Amygdala (tissue), 56 donors: ENCODE measurements at places on chromosomes 7 and 10.

- no peak for DNase-seq
Observed at GRCh38 chr7:142835487-142835886, 19.4 kb upstream of the EPHB6 start.

GRCh38 chr10:87503886-87504285, 807 bp upstream of the MINPP1 start:
- no peak for DNase-seq

GRCh38 chr10:60778971-60779796, 906 bp downstream of the CDK1 start:
- DNase-seq: no peak

GRCh38 chr10:102650655-102651454, 6.6 kb downstream of the TRIM8 start:
- DNase-seq: no peak

- no peak for DNase-seq
Observed at GRCh38 chr10:61992671-61993668, 91.5 kb downstream of the ARID5B start.

DNA sequence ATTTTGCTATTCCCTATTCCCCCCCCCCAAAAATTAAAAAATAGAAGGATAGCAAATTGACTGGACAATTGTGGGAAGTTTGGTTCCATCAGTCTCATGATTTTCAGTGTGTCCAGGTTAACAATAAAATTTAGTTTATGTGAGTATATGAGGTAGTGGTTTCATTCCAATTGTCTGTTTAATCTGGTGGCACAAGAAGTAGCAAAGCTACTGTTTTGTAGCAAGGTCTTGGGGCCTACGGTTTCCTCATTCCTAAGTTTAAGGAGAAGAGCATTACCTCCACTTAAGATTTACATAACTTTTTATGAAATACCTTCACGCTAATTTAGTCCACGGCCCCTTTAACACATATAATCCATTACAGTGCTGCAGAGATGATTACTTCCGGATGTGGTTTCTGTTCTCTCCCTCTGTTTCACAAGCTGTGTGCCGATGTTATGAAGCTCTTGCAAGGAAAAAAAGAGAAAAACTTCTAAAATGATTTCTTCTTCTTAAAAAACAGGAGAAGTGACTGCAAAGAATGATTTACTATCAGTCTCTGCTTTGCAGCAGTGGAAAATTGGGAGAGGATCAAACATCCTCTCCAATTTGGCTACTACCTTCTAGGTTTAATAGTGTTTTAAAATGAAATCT, 32.7 kb upstream of the NPVF start:
- no peak for DNase-seq

- DNase-seq: no peak
Observed at GRCh38 chr10:1661859-1662437, 75.4 kb downstream of the ADARB2 start.

GRCh38 chr7:70215491-70215890, 617.2 kb downstream of the AUTS2 start:
- DNase-seq: no peak

DNA sequence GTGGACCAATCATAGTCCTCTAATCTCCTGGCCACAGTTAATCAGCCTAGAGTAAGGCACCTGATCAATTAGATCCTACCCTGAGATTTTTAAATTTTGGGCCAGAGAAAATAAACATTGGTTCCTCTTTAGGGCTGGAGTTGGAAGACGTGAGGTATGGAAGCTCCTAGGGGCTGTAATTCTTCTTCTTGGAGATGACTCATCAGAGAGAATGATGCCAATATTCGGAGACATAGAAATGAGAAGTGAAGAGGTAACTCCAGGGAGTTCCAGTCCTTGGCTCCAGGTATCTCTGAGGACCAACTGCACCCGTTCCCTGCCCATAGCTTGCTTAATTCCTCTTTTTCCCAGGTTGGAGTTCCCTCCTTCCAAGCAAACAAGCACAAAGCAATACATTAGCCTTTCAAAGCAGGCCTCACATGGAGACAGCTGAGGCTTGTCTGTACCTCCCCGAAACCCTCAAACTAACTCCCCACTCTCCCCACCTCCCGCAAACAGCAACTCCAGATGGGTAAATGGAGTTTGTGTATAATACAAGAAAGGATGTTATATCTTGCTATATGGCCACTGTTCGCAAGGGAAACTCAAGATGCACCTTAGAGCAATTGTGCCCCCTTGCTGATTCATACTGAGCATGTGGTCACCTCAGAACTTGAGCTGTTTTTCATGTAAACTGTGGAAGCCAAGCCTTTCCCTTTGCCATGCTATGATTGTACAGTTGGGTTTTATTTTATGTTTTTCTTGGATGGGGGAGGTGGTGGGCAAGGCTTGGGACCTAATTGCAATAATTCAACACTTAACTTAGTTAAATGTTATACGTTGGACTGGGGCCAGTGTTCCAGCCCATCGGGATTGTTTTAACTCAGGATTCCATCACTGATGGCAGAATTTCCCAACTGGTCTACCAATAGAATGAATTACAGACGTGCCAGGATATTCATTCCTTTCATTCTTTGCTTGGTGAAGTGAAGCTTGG, 29.3 kb downstream of the PIK3AP1 start:
- DNase-seq: no peak

GRCh38 chr7:32524631-32525030, 29.3 kb downstream of the AVL9 start:
- no peak for DNase-seq

GRCh38 chr7:158414486-158414961, 173.1 kb downstream of the PTPRN2 start:
- peak; percentile 76 for DNase-seq

DNA sequence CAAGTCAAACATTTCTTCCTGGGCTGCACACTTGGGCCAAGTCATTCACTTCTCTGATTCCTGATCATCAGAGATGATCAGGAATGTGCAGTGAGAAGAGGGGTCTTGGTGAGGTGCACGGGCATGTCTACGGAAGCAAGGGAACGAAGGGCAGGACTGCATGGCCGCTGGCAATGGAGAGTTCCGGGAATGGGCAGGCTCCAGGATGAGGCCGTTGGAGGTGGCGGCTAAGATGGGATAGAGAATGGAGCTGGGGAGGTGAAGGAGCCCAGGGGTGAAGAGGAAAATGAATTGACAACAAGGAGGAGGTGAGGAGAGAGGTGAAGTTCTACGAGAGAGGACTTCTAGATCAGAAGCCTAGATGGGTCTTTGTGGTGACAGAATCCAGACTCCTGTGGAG, 260.0 kb downstream of the GRID1 start:
- no peak for DNase-seq

DNA sequence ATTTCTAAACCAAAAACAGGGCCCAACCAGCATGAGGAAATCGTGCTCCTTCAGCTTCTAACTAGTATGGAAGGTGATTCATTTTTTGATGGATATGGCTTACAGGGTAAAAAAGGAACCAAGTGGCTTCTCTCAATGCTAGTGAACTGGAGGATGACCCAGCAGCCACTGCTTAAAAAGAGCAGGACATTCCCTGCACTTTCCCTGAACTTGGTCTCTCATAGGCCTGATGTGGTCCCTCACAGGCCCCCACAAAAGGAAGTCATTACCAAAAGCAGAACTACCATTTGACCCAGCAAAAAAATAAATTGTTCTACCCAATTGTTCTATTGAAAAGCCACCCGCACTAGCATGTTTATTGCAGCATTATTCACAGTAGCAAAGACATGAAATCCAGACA, 188.8 kb downstream of the CALN1 start:
- DNase-seq: no peak

- no peak for DNase-seq
Observed at GRCh38 chr7:75711076-75711475, 27.7 kb downstream of the HIP1 start.

GRCh38 chr10:131843881-131844284, 56.9 kb upstream of the PPP2R2D start:
- DNase-seq: no peak

DNA sequence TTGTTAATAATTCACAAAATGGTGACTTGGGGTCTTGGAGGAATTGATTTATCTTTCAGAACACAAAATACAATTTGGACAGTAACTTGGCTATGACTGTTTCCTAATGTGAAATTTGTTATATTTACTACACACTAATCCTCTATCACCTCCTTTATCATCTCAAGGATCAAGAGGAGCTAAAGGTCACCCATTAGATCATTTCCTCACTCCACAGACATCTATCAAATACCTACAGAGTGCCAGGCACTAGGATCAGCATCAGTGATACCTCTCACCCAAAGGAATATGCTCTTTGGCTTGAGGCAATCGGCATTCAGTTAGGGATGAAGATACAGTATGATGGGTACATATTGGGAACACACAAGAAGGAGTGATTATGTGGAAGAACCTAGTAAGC, 132.1 kb downstream of the INHBA start:
- DNase-seq: no peak

- no peak for DNase-seq
Observed at GRCh38 chr7:150675714-150676113, 9.8 kb upstream of the GIMAP2 start.

DNA sequence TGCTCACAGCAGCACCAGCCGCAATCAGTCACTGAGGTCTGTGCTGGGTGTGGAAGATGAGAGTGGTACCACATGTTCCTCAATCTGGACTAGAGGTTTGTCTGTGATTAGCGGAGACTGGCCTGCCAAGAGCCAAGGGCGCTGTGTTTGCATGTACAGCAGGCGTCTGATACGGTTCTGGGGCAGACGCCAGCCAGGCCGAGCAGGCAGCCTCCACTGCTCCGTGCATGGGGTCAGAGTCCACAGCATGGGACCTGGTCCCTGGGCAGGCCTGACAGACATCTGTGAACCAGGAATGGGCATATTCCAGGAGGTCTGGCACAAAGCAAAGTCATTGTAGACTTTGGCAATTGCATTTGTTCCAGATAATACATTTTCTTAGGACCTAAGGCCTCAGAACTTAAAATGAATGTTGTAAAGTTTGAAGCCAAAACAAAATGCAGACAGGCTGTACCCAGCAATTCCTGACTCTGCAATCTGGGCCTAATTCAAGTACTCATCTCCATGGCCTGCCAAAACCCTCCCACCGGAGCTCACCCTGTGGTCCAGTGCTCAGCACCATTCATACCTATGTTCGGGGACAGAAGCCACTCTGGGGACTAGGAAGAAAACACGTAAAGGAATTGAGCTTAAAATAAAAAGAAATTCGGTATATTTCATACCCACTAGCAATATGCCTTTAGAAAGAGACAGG, 50.0 kb upstream of the FAM20C start:
- DNase-seq: no peak

DNA sequence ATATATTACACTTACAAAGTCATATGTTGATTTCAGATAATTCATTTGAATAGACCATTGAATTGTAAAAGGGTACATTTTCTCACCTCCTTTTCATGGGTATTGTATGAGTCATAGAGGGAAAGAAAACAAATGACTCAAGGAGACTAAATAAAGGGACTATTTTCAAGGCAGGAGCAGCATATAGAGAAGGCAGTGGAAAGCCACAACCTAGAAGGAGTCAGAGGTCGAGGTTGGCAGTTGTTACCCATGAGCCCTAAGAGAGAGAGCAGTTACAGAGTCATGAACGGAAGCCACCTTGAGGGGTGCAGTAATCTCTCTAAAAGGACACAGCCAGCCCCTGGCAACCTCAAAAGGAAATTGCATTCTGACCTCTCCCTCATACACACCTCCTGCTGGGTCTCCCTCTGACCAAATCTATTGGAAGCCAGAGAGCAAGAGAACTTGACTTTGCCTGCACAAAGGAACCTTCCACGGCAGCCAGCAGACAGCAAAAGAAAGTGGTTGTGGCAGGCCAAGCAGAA, 137.9 kb downstream of the GRM8 start:
- DNase-seq: no peak

GRCh38 chr7:155477476-155477875, 19.5 kb downstream of the EN2 start:
- DNase-seq: no peak

GRCh38 chr10:45555795-45556194, 116.8 kb downstream of the ZFAND4 start:
- DNase-seq: no peak

DNA sequence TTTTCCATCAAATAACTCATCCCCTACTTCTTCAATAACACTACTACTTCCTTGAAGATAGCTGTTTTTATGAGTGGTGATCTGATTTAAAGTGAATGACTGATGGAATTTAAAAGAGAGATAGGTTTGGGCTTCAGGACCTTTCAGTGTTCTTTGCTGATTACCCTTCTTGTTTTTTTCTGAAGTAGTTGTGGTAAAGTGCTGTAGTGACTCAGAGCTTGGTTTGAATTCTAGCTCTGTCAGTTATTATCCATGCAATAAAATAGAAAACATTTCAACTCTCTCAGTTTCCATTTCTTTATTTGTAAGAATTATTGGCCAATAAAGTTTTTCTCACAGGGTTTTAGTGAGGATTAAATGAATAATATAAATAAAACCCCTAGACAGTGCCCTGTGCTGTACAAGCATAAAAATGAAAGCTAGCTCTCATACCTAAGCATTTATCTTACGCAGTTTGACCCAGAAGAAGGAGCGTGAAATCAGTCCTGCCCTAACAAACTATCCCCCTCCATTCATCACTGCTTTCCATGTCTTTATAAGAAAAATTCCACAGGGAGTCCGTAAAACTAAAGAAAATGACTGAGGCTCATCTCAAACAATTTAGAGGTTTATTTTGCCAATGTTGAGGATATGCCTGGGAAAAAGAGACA, 25.1 kb upstream of the AKAP9 start:
- no peak for DNase-seq

DNA sequence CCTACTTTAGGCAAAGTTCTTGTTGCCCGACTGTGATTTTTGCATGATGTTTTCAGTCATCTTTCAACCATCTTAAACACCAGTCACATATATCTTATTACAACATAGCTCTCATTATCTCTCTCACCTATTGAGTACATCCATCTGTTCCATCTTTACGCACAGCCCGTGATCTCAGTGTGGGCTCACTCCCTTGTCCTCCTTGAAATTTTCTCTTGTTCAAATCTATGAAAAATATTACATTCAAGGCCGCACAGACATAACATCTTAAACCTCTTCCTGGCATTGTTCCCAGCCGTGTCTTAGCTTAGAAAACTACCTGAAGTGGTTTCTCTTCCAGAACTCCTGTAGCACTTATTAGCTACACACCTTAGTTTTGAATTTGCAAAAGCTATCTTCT, 32.6 kb downstream of the NET1 start:
- DNase-seq: no peak

DNA sequence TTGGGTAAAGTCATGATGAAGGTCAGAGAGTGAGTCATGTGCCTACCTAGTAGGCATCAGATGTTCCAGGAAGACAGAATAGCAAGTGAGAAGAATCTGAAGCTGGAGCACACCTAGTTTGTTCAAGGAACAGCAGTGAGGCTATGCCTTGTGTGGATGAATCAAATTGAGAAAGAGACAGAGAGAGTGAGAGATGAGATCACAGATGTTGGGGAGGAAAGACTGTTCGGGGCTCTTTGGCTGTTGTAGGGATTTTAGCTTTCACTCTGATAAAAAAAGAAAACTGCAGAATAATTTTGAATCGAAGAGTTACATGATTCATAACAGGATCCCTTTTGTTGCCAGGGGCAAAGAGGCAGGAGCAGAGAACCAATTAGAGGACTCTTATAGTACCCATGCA, 6.3 kb downstream of the LIPF start:
- DNase-seq: no peak

DNA sequence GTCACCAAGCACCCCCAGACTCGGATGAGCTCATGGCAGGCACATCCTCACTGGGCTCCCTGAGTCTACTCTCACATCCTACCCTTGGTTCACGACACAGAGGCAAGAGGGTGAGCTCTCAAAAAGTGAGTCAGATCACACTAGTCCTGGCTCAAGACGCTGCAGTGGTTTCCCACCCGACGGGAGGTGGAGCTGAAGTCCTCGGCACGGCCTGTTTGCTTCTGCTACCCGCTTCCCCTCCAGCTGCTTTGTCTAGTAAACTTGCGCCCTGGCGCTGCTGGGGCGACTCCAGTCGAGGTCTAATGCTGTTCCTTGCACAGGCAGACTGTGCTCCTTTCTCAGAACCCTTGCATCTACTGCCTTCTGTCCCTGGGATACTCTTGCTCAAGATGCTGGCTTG, 13.5 kb upstream of the SFMBT2 start:
- peak; percentile 18 for DNase-seq
